CD4-positive, alpha-beta T cell treated with Interleukin-2 at 100 ng/mL for 4 hours (primary cell): ENCODE measurements at places on chromosomes 2 and 18.

DNA sequence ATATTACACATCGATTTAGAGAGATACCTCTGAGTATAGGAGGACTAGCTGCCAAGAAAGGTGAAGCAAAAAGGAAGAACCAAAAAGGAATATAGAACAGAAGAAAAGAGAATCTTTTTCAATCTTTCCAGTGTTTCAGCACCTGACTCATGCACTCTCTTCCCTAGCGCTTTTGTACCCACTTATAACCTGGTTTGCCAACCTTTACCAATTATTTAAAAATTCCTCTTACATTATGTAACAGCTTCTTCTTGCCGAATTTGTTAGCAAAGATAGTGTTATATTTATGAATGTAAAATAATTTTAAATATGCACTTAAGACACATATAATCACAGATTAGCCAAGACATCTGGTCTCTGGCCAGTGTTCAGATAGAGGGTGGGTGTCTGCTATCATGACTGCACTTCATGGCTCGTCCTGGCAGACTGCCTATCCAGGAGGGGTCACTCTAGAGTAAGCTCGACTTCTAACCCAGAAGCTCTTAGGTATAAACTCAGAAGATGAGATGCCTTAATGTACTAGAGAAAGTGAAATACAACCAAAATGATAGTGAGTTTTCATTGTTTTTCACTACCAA is 122.9 kb downstream of the ATAD2B start:
- DNase-seq: no peak

GRCh38 chr2:210452194-210452593 is 24.4 kb downstream of the LANCL1 start:
- DNase-seq: no peak

DNA sequence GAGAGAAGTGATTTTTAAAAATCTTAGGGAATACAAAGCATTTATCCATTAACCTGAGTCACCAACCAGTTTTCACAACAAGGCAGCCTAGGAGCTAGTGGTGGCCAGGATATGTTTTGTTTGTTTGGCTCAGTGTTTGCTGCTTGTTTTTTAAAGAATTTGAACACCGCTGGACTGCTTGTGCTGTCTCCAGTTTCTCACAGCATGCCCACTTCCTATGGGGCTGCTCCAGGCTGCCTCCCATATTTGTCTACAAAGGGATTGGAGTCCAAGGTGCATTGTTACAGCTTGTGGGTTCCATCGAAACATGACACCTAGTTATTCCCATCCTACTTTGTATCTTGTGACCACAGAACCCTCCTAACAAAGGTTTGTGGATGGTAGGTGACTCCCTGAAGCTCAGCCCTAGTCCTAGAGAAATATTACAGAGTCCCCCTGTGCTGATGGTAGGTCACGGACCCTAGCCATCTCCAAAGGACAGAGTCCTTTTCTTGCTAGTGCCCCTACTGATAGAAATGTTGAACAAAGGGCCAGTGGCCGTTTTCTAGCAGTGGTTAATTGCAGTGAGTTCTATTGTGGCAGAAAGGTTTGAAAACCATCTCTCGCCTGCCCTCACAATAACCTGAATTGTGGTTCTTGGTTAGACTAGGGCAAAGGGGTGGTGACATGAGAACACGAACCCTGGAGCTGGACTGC is 23.2 kb downstream of the GPR39 start:
- no peak for DNase-seq

GRCh38 chr2:45003579-45004551 is 5.4 kb downstream of the SIX2 start:
- no peak for DNase-seq

- DNase-seq: no peak
These were observed 88.0 kb downstream of the SOCS6 start for GRCh38 chr18:70376914-70377258.
